ENCODE measurements at places on chromosomes 5 and 9.

- DNase-seq: no peak
Measured at GRCh38 chr5:52657247-52657645, 130.5 kb upstream of the ITGA1 start.

DNA sequence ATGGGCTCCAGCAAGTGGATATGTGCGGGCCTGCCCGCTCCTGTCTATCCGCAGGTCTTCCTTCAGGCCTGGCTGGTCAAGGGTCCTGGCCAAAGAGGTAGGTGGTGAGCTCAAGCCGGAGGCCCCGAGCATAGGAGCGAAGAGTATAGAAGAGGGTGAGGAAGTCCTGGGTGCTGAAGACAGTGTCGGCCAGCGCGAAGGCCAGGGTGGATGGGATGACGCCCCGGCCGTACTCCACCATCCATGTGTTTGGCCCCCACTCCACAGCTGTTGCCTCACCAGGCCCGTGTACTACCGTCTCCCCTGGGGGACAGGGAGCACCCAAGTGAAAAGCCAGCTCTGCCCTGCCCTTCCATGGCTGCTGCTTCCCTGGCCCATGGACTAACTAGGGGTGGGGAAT lies 2.0 kb downstream of the SIGMAR1 start:
- DNase-seq: no peak

DNA sequence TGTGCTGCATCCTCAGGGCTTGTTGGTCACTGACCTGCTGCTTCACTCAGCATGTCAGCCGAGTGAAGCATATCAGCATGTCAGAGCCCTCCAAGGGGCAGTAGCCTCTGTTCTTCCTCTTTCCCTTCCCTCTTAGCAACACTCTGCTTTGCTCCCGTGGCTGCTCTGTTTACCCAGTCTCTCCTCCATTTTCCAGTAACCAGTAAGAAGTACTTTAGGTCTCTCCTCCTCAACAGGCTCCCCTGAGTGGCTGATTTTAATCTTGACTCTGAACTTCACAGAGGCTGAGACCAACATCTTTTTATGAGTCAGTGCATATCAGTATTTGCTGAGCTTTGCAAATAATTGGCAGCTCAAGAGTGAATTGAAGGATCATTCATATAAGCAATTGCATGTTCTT lies 18.6 kb upstream of the ADRB2 start:
- no peak for DNase-seq

DNA sequence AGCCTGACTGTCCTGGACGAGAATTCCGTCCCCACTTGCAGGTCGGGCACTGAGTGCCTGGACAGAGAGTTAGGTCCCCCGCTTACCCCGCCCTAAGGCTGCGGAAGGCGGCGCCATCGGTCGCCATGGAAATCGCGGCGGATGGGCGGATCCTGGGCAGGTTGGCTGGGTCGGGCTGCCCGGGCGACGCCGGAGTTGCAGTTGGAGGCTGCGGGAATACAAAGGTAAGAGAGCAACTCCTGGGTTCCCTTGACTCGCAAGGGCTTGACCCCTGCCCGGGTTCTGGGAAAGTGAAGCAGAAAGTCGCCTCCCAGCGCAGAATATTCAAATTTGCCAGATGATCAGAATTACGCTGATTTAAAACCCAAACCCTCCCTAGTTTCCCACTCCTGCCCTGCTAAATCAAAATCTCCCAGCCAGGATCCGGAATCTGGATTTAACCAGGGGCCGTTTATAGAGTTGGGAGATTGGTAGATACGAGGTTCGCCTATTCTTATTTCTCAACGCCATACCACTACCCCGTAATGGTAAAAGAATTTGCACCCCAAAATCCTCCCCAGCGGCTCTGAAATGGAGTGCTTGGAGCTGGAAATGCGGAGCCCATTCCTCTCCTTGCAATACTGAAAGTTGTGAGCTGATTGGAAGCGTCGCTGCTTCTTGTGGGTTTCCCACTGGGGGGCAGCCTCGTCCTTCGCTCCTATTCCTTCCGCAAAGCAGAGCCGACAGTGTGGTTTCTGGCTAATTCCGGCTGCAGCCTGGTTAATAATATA lies 156.4 kb upstream of the RASEF start:
- peak; percentile 86 for DNase-seq

DNA sequence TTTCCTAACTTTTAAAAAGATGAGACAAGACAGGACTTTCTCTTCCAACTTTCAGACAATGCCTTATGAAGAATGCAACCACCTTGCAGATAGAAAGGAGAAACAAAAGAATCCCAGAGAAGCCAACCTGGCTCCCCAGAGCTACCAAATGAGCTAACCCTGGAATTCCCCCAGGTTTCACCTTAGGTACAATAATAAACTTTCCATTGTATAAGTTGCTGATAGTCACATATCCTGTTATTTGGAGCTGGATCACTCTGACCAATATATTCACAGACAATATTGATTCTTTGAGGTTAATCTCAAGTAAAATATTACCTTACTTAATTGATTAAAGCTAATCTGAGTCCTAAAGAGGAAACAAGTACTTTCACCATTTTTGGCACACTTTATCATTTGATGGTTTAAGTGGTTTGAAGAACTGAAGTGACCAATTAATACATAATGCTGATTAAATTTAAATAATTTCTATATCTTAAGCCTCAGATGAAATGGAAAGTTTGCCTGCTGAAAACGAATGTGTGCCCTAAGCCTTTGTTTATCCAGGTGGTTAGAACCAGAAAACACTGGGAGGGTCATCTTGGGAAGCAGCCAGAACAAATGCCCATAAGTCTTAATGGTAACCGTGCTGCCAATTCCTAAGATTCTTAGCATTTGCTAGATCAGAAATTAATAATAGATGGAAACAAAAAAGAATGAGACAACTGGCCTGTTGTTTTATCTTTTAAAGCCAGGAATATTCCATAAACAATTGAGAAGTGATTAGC lies 159.6 kb upstream of the SLC12A2 start:
- DNase-seq: no peak
